ENCODE measurements at places on chromosomes 4 and X.
A peak's percentile ranks its signal among the peaks of the same experiment; 100 is the strongest.

GRCh38 chr4:168098248-168098717 is 5.9 kb downstream of the ANXA10 start:
- no peak for DNase-seq

GRCh38 chr4:5051278-5052203 is at the start of gene STK32B:
STK32B (plus strand) TSS chr4:5051480.
- DNase-seq: peak; percentile 35

DNA sequence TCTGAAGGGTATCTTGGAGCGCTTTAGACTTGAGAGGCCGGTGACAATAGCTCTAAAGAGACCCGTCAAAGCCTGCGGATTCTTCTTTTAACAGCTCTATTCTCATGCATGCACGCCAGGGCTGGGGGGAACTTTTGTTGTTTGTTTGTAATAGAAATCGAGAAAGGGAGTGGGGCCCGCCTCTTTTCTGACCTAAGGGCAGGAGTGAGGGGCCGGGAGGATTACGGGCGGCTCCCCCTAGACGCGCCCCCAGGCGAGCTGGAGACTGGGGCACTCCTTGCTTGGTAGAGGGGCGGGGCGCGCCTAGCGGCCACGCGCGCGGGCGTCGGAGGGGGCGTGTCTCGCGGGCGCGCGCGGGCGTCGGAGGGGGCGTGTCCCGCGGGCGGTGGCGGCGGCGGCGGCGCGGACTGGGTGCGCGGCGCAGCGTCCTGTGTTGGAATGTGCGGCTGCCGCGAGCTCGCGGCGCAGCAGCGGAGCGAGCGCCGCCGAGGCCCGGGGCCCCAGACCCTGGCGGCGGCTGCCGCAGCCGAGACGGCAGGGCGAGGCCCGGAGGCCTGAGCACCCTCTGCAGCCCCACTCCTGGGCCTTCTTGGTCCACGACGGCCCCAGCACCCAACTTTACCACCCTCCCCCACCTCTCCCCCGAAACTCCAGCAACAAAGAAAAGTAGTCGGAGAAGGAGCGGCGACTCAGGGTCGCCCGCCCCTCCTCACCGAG is at the start of gene REST:
Gene REST (plus strand): TSS at position 412 of the 717 bp plus-strand sequence. CDS start 2,739 bp downstream, outside the sequence.
- peak; percentile 56 for DNase-seq

DNA sequence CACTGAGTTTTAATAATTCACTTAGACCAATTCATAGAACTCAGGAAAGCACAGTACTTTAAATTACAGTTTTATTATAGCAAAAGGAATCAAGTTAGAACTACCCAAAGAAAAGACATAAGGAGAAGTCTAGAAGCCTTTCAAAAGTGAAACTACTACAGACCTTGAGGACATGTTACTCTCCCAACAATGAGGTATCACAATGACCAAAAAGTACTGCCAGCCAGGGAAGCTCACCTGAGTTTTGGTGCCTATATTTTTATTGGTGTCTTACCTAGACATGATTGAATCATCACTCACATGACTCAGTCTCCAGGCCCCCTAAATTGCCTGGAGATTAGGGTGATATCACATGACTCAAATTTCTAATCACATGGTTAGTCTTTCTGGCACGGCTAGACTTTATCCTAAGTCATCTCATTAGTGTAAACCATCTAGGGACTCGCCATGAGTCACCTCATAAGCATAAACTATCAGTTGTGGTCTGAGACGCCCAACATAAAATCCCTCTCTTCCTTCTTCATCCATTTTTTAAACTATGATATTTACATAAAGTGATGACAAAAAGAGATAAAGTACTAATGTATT is 372.3 kb downstream of the TMA16 start:
- no peak for DNase-seq

GRCh38 chrX:40064055-40064597 is 33.6 kb downstream of the BCOR start:
- no peak for DNase-seq

GRCh38 chr4:76293772-76294171 is 12.8 kb upstream of the STBD1 start:
- no peak for DNase-seq

DNA sequence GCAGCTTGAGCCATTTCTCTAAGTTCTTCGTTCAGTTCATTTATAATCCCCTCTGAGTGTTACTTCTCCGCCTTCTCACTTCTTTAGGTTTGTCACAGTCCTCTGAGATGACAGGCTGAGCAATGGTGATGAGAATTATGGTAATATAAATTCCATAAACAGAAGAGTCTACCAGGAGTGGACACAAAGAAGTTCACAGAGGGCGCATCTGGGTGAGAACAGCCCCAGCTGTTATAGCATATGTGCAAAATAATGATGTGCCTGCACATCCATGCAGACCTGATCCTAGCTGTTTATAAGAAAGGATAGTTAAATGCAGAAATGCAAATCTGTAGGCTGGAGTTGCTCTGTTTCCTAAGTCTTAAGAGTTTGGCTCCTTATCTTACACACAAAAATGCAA is 377.5 kb downstream of the KCNIP4 start:
- DNase-seq: no peak

GRCh38 chr4:72383439-72383838 is 185.6 kb downstream of the ADAMTS3 start:
- DNase-seq: no peak

DNA sequence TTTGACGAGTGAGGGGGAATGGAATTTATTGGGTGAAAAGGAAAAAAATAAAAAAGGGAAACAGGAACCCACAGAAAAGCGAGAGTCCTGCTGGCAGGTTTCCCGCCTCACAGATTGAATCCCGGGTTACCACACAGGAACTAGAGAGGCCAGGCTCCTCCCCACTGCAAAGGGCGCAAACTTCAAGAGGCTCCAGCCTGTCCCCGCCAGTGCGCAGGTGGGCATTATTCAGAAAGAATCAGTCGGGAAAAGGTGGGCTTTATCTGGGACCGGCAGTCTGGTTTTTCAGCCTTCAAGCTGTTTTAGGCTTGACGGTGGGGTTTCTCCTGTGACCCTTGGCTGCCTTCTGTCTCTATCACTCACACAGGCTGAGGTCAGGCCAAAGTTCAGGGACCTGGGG is 1496.8 kb downstream of the RPA4 start:
- DNase-seq: no peak

- DNase-seq: no peak
Measured at GRCh38 chr4:18435781-18436180, 414.2 kb upstream of the LCORL start.

DNA sequence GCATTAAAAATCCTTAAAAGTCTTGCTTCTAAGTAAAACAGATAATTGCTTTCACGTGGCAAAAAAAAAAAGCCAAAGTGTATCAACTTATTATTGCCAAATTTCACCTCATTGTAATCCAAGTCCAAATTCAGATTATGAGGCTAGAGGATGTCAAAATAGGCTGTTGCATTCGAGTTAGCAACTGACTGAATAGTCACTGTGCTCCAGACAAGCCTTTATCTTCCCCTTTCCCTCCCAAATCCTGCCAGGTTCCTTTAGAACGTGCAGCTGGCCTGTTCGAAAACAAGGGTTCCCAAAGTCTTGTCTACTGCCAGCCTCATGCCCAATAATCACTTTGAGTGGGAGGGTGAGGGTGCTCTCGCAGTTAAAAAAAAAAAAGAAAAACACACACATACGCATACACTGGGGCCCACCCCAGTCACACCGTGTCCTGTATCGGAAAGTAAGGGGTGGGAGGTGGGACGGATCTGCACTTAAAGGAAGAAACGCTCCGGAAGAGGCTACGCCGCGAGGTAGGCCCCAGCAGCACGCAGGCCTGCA is 603 bp downstream of the MAD2L1 start:
- no peak for DNase-seq

- no peak for DNase-seq
Measured at GRCh38 chrX:65607070-65607742, 60.2 kb upstream of the MSN start.

GRCh38 chr4:26171941-26172340 is 148.9 kb upstream of the RBPJ start:
- no peak for DNase-seq

GRCh38 chr4:83010522-83011318 is at the start of gene LIN54:
LIN54 (minus strand) TSS chr4:83010823; CDS start chr4:82984844, 25,979 bp downstream.
- DNase-seq: peak; percentile 33

DNA sequence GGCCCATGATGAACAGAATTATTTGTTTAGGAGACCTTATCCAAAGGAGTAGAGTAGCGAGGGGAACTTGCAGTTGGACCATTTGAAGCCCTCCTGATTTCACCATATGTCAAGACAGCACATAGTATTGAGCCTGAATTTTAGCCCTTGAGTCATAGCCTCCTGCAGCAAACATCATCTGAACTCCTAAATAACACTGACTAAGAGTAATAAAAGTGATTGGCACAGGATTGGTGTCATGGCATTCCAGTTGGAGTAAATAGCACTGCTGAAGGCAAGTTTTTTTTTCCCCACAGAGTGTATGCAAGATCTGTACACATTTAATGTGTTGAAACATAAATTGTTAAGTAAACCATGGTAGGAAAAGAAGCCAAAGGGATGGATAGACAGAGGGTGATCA is 89.0 kb downstream of the COMMD8 start:
- no peak for DNase-seq

DNA sequence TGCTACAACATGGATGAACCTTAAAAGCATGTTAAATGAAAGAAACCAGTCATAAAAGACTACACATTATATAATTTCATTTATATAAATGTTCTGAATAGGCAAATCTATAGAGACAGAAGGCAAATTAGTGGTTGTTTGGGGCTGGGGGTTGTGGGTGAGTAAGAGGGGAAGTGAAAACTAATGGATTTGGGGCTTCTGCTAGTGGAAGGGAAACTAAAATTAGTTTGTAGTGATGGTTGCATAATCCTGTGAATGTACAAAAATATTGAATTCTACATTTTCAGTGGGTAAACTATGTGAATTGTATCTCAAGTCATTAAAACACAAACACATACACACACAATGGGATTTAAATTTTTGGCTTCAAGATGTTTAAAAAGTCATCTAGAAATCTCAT is 25.4 kb upstream of the LIMCH1 start:
- no peak for DNase-seq

DNA sequence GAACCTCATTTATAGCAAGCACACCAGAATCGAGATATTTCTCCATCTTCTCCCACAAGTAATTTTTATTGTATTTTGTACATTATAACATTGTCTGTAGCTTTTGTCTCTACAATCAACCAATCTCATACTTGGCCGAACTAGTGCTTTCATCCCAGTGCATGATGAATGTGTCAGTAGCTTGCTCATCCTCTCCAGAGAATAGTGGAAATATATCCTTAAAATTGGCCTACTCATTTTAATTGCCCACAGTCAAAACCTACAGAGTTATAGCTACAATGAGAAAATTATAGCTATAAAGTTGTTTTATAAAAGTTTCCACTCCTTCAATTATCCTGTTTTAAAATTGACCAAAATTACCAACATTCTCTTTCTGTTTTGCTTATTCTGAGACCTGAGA is 103.8 kb downstream of the MAPK10 start:
- no peak for DNase-seq

- DNase-seq: no peak
Measured at GRCh38 chrX:350534-351323, 32.1 kb upstream of the GTPBP6 start.

DNA sequence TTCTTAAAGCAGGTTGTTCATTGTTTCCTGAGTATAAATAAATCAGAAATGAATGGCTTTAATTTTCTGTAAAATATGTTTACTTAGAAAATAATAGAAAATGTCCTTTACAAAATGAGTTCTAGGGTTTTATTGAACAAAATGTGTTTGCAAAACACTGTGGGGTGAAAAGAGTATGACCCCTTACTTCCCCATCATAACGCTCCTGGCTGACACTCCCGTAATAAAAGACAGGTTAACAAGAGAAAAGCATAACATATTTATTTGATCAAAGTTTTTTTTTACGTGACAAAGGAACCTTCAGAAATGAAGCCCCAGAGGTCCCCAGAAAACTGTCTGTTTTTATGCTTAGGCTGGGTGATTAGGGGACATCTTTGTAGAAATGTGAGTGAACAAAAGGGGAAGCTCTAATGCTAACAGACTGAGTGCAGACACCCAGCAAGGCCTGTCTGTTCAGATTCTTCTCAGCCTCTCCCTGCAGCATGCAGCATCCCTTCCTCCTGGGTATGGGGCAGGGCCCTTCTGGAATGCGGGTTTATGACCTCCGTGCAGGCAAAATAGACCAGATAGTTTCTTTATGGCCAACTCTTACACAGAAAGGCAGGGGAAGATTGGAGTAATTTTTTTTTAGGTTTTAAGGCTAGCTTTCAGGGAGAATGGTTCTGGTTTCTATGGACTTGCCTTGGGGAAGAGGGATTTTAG is 26.1 kb downstream of the ZFP42 start:
- DNase-seq: no peak

DNA sequence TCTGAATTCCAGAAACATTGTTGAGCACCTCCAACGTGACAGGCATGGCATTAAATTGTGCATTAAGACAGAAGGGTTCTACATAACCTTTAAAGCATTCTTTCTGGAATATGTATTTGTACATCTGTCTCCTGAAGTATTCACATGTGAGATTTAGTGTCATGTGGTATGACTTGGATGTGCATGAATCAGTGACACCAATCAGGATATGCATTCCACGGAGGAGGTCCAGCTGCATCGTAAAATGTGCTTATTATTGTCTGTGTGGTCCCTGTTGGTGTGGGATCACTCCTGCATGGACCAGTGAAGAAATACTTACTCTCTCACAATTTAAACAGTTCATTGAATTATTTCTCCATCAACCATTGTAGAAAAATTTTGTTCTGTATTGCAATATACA is 149.0 kb downstream of the MID1 start:
- no peak for DNase-seq

GRCh38 chrX:103530545-103530944 is 11.3 kb upstream of the RAB40A start:
- DNase-seq: no peak

- DNase-seq: no peak
Measured at GRCh38 chr4:184475096-184475461, 729 bp upstream of the IRF2 start.

- DNase-seq: no peak
Measured at GRCh38 chr4:10806953-10807645, 122.5 kb upstream of the CLNK start.

- no peak for DNase-seq
Measured at GRCh38 chr4:8709729-8710360, 117.3 kb downstream of the CPZ start.

- DNase-seq: no peak
Measured at GRCh38 chrX:42093756-42094155, 170.4 kb upstream of the CASK start.

GRCh38 chr4:149923736-149924135 is 108.1 kb upstream of the IQCM start:
- no peak for DNase-seq

GRCh38 chrX:154750301-154751202 is at the start of gene GAB3:
GAB3 (minus strand) TSS chrX:154751077; CDS start chrX:154751025, 52 bp downstream.
- DNase-seq: no peak

- no peak for DNase-seq
Measured at GRCh38 chrX:110131031-110131430, 128.1 kb downstream of the TMEM164 start.
